ENCODE measurements at places on chromosomes 1 and 21. TPM values are rescaled to one million over a fixed set of nuclear protein-coding genes. Genes with fewer than 3 reads are reported as not detected.

Gene LRRC38
- total RNA-seq, result 0.06 TPM

Gene HES2
- 5.2 TPM for total RNA-seq

Gene PTAFR
- 0.09 TPM for total RNA-seq

Gene GNAT2
- 0.08 TPM for total RNA-seq

Gene BACE2
- total RNA-seq, result 24.5 TPM

Gene PIK3CD
- 8.0 TPM for total RNA-seq

Gene RHOU
- total RNA-seq, result 17.2 TPM

Gene KCNQ4
- total RNA-seq, result 0.30 TPM

Gene TEDDM1
- total RNA-seq, result not detected

Gene FAM72B
- 5.5 TPM for total RNA-seq

Gene EXO5
- total RNA-seq, result 3.3 TPM

Gene ILF2
- 274 TPM for total RNA-seq

Gene RNU1-3
- total RNA-seq, result 10.6 TPM

Gene SYNC
- total RNA-seq, result 15.8 TPM

Gene EPHA10
- 1.4 TPM for total RNA-seq

Gene ARL8A
- total RNA-seq, result 55.9 TPM

Gene S100A7A
- total RNA-seq, result not detected

Gene HSPB7
- total RNA-seq, result 0.05 TPM

Gene VWA1
- total RNA-seq, result 12.5 TPM

Gene ARTN
- 0.10 TPM for total RNA-seq

Gene CFHR5
- not detected for total RNA-seq

Gene DYRK1A
- 19.8 TPM for total RNA-seq

Gene KCNJ9
- total RNA-seq, result not detected

Gene CD48
- not detected for total RNA-seq

Gene PLA2G2D
- not detected for total RNA-seq

Gene CFAP141
- total RNA-seq, result not detected

Gene ANKRD45
- total RNA-seq, result not detected

Gene KNCN
- not detected for total RNA-seq

Gene MMP23B
- total RNA-seq, result 0.68 TPM
